B cell (primary cell): ENCODE measurements at places on chromosomes 13 and 19. TPM values are rescaled to one million over a fixed set of nuclear protein-coding genes. Genes with fewer than 3 reads are reported as not detected.

Gene CCDC8
- total RNA-seq: not detected in 2 replicates

Gene CYP2A6
- not detected in 2 replicates for total RNA-seq

DNA sequence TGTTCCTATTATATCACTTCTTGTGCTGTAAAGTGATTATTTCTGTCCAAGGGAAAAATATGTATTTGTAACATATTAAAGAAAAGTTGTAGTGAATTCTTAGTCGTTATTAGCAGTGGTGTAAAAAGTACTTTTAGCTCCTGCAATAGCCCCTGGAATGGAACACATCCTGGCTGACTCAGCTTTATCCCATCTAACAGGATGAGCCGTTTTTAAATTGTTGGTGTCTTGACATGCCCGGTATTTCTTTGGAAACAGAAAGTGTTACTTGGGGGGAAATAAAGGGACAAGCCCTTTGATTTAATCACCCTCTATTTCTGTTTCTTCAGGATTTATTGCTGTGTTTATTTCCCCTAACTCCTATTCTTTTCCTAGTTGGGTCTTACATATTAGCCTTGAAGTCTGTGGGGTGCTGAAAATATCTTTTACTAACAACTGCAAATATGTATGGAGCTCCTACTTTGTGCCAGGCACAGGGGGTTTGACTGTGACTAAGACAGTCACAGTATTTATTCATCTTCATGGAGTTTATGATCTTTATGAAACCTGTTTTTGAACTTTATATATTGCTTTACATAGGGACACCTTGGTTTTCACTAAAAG, 17.9 kb downstream of the COG3 start:
- H3K4me3 ChIP-seq: no peak overlapping the region
- H3K36me3 ChIP-seq: peaks cover 55% of the 10 kb centered on the region

DNA sequence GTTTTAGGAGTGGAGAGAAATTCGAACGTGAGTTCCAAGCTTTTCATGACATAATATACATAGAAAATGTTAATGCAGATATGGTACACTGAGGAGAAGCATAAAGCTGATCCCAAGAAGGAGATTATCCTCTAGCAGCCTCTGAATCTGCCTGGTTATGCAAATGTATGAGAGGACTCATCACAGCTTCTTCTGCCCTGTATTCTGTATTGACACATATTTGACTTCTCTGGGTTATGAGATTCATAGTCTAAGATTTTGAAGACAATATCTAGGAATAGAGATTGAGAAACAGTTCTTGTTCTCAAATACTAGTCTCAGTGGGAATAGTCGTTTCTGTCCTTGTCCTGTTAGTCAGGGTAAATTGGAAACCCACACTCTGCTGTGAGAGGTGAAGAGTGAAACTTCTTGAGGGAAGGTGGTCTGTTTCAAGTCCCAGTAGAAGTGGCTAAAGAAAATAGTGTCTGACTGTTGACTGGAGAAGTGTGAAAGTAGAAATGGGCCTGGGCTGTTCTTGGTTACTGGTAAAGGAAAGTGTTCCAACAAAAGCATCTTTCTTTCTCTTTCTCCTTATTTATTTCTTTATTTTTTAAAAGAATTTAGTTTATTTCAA, 1356.6 kb downstream of the SLITRK5 start:
- no peaks in the 10 kb centered on the region for H3K36me3 ChIP-seq
- no peaks in the 10 kb centered on the region for H3K4me1 ChIP-seq
- no peak for DNase-seq
- no peaks in the 10 kb centered on the region for H3K27me3 ChIP-seq
- H3K4me3 ChIP-seq: no peak overlapping the region
- H3K27ac ChIP-seq: no peak overlapping the region

GRCh38 chr13:108425056-108425455, 155.5 kb downstream of the TNFSF13B start:
- no peaks in the 10 kb centered on the region for H3K36me3 ChIP-seq
- no peaks in the 10 kb centered on the region for H3K4me1 ChIP-seq
- DNase-seq: no peak

- peak overlapping the region; percentile 40 for H3K4me3 ChIP-seq
- no peak for DNase-seq
- no peaks in the 10 kb centered on the region for H3K27me3 ChIP-seq
Observed at GRCh38 chr19:11421371-11422098, 2.4 kb upstream of the RGL3 start.

DNA sequence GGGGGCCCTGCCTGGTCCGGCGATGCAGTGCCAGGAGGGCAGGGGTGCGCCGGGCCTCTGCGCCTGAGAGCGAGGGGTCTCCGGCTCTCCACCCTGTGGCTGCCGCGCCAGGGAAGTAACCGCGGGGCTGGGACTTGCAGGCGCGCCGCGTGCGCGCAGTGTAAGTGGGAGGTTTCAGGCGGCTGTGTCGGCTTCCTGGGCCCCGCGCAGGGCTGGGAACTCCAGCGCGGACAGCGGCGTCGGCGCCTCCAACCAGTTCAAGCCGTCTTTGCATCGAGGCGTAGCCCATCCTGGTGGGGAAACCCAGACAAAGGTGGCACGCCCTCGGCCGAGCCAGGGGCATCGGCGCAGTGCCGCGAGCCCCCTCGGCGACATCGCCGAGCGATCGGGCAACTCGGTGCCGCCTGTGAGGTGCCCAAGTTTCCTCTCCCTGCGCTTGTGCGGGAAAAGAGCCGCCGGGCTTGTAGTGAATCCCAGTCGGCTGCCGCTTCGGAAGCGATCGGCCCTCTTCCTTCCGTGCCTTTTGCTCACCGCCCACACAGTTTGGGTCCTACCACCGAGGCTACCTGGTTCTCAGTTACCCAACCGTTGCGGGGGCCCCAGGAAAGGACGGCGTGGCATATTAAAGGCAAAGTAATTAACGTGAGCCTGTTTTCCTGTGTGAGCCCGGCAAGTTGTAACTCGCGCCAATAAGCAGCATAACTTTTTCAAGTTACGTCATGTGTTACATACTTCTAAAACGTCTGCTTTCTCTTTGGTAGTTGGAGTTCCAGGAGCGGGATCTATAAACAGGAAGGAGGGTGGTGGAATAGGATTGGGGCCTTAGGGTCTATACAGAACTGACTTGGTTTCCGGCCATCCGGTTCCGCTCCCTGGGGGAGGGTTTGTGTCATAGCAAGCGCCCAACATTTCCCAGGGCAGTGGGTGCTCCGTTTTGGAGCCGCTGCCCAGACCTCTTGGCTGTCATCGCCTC, 1.2 kb downstream of the LRCH1 start:
- no peaks in the 10 kb centered on the region for H3K27me3 ChIP-seq
- H3K4me3 ChIP-seq: peak overlapping the region; percentile 97
- peak overlapping the region; percentile 95 for H3K27ac ChIP-seq
- no peaks in the 10 kb centered on the region for H3K36me3 ChIP-seq
- H3K4me1 ChIP-seq: peaks cover 32% of the 10 kb centered on the region
